Stimulated activated CD4-positive, alpha-beta T cell treated with anti-CD3 and anti-CD28 coated beads, Interleukin-2, amount 100 ng/mL, for 48 hours (primary cell): ENCODE measurements at places on chromosomes 1 and 21.

GRCh38 chr1:220153147-220153546 is 59.2 kb downstream of the IARS2 start:
- DNase-seq, result no peak

GRCh38 chr1:70495370-70495769 is 84.3 kb downstream of the CTH start:
- no peak for DNase-seq

DNA sequence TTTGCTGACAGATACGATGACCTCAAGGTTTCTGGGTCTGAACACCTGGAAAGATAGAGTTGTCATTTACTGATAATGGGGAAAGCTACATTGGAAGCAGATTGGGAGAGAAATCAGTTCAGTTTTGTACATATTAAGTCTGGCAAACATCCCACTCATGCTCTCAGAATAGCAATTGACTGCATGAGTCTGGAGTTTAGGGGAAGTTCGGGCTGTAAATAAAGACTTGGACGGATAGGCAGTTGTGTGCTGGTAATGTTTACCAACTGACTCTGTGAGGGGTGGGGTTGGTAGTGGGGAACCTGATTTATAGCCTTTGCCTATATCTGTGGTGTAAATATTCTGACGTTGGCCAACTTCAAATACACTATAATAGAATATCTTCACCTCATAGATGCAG is 4.0 kb downstream of the H6PD start:
- DNase-seq, result no peak

GRCh38 chr1:115089420-115090185 is at the start of gene TSPAN2:
Gene TSPAN2 (minus strand): TSS chr1:115089503. CDS start chr1:115089432, 71 bp downstream.
- DNase-seq, result no peak

DNA sequence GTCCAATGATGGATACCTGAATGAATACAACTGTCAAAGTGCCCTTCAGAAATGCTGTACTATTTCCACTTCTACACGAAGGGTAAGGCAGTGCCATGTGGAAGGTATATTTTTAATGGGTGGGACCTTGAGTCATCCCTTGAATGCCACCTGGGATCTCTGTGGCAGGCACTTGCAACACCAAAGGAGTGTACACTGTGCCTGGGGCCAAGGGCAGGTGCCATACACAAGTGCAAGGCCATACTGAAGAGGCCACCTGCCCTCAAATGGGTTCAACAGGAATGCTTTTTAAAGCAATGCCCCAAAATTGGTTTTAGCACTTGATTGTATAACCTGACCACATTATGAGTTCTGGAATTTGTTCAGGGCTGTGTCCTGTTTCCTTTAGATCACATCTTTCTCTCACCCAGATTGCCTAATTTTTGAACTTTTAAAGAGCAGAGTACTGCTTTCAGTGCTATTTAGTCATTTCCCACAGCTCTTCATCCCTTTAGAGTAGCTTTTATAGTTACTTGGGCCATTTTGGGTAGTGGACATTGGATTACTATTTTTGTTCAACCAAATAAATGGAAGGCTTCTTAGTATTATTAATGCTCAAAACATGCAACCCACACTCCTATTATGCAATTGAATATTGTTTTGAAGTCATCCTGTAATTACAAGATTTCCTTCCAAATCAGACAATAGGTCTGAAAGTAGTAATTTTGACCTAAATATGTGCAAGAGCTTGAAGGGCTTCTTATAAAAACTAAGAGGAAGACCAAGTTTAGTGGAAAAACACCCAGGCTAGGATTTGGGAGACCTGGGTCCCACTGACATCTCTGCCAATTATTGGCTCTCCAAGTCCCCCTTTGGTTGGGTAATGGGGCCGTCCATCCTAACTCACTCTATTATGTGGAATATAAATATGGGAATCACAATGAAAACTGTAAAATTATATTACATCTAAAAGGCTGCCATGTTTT is 57.2 kb downstream of the LEPR start:
- DNase-seq, result no peak

- no peak for DNase-seq
Observed at GRCh38 chr1:39677645-39678044, 5.7 kb upstream of the NT5C1A start.

DNA sequence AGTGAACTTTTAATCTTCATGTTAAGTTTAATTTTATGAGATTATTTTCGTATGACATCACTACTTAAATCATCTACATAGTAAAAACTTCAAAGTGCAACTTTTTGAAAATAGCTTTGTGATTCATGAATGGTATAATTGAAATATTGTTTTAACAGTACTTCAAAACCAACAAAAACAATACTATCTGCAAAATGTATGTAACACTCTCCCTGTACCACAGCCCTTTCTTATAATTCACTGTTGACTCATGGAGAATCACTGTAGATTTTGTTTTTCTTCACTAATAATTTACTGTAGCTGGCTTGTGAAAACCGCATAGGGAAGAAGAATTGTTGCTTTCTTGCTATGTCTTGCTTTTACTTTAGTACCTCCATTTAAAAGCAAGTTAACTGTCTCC is 301.4 kb upstream of the ADAMTS5 start:
- DNase-seq, result no peak

DNA sequence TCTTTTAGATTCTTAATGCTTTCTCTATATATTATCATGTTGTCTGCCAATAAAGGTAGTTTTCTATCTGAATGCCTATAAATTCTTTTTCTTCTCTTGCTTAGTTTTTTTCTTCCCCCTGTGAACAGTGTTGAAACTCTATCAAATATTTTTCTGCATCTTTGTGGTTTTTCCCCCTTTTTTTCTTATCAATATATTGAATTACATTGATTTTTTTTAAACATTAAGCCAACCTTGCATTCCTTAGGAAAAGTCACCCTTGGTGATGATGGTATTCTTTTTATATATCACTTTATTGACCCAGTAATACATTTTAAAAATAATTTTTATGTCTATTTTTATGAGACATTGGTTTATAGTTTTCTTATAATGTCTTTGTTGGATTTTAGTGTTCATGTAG is 131.7 kb downstream of the RABGAP1L start:
- no peak for DNase-seq

GRCh38 chr1:223759273-223759672 is 46.9 kb downstream of the CAPN2 start:
- DNase-seq, result no peak

- peak; percentile 13 for DNase-seq
Observed at GRCh38 chr1:31064718-31065309, 703 bp downstream of the PUM1 start.

- no peak for DNase-seq
Observed at GRCh38 chr1:172325531-172325930, 95.0 kb upstream of the C1orf105 start.

DNA sequence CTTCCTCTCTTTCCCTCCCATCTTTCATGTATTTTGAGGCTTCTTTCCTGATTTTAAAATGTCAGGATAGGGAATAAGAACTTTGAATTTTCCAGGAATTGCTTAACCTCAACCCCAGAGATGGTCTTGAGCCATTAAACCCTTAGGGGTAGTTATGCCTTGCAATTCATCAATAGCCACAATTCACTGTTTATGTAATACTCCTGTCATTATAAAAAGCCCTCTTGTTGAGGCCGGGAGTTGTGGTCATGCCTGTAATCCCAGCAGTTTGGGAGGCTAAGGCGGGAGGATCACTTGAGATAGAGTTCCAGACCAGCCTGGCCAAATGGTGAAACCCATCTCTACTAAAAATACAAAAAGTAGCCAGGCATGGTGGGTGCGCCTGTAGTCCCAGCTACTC is 24.5 kb downstream of the SPATA45 start:
- no peak for DNase-seq

GRCh38 chr1:155002464-155003226 is at the start of gene ZBTB7B:
Gene ZBTB7B (plus strand): TSS chr1:155002802. CDS start chr1:155014661, 11,859 bp downstream.
- no peak for DNase-seq

DNA sequence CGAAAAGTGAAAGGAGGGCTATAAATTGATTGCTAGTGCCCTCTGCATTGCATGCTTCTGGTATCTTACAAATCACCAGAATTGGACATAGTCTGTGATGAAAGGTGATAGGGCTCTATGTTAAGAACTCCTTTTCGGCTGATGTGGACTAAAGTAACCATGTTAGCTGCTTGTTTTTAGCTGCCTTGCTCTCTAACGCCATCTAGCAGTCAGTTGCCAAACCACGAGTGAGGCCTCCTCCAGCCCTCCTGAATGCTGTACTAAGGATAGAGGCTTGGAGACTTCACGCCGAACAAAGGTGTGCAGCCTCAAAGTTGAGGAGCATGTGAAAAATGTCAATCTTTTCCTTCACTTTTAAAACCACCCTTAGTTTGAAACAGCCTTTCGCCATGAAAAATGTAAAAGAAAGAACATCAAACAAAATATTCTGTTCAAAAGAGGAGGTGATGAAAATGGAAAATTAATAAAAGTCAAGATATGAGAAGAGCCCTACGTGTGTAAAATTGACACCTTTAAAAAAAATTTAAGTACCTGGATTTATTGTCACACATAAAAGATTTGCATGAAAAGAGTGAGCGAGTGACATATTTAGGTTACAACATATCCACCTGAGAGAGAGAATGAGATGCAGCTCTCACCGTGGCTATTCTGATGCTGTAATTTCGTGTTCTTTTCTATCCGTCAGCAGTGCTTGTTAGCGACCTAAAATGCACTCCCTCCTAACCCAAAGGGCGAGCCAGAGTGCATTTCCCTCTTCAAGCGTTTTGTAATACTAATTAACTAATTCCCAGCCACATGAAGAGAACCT is 8.1 kb downstream of the LRRC53 start:
- peak; percentile 37 for DNase-seq

DNA sequence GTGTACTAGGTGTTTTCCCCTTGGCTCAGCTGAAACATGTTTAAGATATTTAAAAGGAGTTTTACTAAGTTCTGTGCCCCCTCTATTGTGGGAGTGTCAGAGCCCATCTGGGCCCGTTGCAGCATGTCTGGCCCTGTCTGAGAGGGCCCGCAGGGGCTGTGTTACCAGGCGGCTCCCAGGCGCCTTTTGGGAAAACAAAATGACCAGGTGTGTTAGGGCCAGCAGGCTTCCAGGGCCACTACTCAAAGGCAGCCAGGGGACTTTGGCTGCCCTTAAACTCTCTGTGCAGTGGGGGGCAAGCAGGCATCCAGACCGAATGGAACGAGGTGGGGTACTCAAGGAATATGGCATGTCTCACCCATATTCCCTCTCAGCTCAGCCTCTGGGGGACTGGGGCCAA is 111.7 kb downstream of the KCNN3 start:
- DNase-seq, result no peak

- DNase-seq, result no peak
Observed at GRCh38 chr21:42161956-42162681, 56.8 kb upstream of the ABCG1 start.

DNA sequence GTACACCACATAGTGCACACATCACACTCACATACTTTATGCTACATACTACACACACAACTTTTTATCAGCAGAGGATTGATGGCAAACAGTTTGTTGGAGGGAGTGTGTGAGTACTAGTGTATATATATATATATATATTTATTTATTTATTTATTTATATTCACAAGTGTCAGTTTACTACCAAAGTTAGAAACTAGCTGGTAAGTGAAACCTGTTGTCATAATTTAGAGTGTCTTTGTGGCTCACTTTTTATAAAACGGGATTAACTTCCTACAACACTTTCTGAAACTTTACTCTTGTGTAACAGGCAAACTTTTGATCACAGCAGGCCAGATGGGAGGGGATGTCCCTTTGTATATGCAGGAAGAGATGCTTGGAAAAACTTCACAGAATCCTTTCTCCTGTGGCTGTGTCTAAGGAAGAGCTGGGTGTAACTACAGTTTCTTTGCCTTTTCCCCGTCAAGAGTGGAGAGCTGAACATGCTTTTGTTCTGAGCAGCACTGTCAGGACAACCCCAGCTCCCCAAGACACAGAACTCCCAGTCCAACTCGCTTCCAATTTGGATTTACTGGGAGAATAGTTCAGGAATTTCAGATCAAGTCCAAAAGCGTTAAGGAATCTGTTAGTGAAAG is 1.9 kb upstream of the SAMD13 start:
- no peak for DNase-seq

GRCh38 chr1:34406377-34406776 is 229.7 kb downstream of the C1orf94 start:
- no peak for DNase-seq

GRCh38 chr1:31605908-31606427 is 11.5 kb upstream of the HCRTR1 start:
- DNase-seq, result peak; percentile 7

GRCh38 chr1:228162286-228163006 is 3.2 kb upstream of the IBA57 start:
- no peak for DNase-seq

DNA sequence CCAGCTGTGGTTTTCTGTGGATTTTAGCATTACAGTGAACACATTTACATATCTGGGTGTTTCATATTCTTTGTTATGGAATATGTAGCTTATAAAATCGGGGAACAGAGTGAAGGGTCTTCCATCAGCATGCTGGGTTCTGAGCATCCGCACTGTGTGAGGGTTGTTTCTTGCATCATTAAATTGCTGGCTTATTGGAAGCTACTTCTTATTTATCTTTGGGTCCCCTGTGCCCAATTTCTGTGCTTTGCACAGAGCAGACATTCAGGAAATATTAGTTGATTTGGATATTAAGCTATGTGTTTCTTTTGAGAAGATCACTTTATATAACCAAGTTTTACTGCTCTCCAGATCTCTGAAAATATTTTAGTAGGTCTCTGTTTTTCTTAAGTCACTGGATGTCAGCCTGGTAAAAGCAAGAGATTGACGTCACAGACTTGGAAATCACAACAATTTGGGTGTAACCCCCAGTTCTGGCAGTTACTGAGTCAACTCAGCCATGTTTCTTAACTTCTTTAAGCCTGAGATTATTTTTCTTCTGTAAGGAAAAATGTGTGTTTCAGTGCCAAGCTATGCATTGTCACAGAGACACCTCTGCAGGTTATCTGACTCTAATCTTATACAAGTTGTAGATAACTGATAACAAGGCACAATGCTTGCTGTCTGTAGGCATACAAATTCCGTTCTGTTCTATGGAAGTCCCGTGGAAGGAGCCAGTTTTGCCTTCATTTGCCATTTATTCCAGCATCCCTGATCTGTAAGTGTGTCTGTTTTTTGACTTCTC is 258.3 kb upstream of the KAZN start:
- DNase-seq, result no peak

DNA sequence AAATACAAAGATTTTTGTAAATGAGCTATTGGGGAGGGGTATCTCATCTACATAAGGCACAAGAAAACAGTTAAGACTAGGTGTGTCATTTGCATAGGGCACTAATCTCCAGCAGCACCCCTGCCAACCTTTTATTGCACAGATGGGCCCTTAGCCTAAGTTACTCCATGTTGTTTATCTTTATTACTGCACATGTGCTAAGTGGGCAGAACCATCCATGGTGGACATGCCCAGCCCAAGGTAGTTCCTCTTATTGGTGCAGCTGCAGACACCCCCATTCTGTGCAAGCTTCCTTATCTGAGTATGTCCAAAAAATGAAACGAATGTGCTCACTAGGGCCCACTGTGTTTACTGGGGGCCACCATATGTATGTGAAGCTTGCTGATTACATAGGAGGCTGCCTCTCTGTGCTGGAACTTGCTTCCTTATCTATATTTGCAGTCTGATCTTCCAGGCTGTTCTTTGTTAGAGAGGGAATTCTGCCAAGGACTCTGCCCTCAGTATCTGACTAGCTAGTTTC is 77.3 kb upstream of the NEK7 start:
- DNase-seq, result no peak
